ENCODE measurements at places on chromosomes 1 and 21.

- DNase-seq: peak; percentile 41
Observed at GRCh38 chr21:46295996-46296752, 10.0 kb downstream of the YBEY start.

- peak; percentile 45 for DNase-seq
Observed at GRCh38 chr1:11838349-11839272, 9.0 kb downstream of the NPPA start.

DNA sequence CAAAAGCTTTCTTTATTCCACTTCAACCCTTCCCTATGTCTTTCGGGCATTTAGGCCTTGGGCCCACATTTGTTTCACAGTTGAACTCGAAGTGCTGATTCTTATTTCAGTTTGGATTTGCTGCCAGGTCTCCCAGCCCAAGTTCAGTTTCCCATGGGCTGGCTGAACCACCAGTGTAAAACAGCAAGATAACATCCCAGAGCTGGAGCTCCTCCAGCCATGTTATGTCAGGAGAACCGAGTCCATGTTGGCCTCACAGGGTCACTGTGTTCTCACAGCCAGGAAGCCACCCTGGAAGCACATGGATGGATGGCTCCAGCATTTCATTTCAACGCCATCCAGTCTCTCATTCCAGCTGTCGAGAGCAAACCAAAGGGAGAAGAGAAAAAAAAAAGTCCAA lies 45.2 kb upstream of the RXRG start:
- no peak for DNase-seq

- DNase-seq: no peak
Observed at GRCh38 chr21:17044696-17045095, 468.1 kb upstream of the CXADR start.

DNA sequence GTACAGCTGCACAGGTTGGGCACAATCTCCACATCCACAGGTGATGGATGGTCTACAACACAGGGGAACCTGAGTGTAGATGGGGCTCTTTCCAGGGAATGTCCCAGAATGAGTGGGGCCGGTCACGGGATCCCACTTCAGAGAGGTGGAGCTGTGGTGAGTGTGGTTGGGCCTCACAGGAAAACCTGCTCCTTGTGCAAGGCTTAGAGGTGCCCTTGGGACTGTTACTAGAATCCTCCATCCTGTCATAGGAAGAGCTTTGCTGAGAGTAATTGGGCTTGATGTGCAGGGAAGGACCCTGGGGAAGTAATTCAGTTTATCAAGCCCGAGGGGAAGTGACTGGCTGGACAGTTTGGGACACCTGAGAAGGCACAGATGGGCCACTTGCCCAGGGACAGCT lies 137.9 kb downstream of the ZSCAN20 start:
- DNase-seq: no peak

DNA sequence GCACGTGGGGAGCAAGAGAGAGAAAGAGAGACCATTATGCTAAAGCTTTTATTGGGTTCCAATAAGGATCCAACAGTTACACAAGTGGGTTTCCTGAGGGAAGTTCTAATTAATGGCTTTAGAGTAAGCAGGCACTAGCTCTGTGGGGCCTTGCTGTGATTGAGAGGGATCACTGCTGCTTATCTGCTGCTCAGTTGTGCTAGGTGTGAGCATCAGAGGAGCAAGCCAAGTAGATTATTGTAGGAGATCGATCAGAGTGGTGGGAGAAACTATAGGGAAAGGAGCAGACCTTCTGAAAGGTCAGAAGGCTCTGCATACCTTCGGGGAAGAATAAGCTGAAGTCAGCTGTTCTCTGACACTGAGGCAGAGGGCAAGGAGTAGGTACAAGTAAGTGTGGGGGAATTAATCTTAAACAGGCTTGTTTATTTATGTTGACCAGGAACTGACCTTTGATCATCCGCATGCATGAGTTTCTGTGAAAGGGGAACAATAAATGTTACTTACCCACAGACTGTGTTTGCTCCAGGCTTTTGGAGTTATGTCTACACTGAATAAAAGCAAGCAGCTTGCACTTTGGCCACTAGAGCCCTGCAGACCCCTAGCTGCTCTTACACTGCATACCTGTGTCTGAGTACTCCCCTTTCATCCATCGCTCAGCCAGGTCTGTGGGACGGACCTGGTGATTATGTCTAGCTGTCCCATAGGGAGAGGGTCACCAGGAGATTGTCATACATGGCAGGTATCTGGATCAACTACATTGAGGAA lies 89.7 kb downstream of the TNNI3K start:
- DNase-seq: no peak

DNA sequence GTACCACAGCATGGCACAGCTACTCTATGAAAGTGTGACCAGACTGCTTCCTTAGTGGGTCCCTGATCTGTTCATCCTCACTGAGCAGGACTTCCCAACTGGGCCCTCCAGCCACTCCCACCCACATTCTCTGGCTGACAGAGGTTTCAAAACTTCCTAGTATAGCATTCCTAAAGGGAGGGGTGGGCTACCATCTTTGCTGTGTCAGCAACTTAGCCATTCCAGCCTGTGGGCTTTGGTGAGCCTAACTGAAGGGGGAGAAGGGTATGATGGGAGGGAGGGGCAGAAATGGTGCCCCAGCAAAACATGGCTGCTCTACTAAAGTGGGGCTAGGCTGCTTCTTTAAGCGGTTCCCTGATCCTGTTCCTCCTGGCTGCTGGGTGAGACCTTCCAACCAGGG lies 265.2 kb upstream of the ADGRL4 start:
- DNase-seq: no peak

DNA sequence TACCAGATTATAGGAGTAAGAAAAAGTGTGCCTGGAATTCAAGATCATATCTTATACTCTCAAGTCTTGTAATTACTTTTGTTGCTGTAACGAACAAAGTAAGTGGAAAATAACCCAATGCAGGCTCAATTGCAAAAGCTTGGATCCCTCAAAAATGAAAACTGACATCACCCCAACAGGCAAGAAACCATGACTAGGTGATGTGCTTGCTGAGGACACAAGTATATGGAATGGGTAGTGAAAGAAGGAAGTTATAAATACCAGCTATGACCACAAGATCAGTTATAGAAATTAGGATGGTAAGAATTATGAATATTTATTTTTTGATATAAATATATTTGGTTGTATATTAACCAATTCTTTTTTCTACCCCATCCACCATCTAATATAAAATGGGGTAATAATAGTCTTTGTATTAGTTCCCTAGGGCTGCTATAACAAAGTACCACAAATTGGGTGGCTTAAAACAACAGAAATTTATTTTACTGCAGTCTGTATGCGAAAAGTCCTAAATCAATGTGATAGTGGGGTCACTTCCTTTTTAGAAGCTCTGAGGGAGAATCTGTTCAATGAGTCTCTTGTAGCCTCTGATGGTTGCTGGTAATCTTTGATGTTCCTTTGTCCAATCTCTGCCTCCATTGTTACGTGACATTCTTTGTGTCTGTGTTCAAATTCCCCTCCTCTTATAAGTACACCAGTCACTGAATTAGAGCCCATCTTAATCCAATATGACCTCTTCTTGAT lies 45.0 kb downstream of the DUSP10 start:
- no peak for DNase-seq
